ENCODE measurements at places on chromosomes 3 and 15.

DNA sequence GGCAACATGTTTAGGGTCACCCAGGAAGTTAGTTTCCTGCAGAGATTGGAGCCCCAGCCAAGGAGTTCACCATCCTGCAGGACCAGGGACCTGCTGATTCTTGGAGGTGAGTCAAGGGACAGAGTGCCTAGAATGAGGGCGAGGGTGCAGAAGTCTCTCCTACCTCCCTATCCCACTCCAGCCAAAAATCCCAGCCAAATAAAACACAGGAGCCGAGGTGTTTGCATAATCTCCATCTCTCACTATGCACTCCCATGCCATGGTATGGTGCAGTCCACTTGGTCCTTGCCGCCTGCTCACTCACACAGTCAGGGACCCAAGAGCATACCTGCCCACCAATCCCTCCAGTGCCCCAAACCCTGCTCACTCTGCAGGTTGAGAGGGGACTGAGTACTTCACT, 294.2 kb downstream of the UACA start:
- no peak for DNase-seq

DNA sequence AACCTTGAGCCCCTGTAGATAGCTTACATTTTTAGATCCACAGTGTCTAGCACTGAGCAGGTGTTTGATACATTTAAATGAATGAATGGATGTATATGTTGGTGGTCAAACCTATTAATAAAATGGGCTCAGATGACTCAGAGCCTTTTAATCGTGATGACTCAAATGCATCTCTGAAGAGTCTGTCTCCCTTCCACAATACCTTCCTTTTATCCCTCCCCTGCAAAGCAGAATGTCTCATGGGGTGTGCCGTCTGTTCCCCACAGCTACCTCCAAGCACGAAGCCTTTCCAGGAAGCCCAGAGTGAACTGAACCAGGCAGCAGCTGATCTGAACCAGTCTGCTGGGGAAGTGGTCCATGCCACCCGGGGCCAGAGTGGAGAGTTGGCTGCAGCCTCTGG, 303.5 kb upstream of the TPM1 start:
- DNase-seq, result peak; percentile 48

DNA sequence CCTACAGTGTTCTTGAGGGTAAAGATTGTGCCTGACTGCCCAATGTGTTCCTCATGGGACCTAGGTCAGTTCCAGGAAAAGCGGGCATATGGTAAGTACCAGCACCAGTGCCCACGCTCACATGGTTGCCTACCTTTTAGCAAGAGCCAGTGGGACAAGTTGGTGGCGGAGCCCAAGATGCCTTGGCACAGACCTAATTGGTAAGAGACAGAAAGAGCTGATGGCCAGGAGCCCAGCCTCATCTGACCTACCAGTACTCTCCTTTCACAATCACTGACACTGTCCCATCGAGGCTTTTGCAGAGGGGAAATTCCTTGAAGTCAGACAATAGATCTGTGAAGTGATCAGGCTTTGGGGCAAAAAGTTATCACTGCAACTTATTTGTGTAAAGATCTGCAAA, 98.4 kb upstream of the BCL6 start:
- DNase-seq, result no peak

GRCh38 chr15:88987934-88988671, 74.9 kb upstream of the MFGE8 start:
- peak; percentile 55 for DNase-seq

DNA sequence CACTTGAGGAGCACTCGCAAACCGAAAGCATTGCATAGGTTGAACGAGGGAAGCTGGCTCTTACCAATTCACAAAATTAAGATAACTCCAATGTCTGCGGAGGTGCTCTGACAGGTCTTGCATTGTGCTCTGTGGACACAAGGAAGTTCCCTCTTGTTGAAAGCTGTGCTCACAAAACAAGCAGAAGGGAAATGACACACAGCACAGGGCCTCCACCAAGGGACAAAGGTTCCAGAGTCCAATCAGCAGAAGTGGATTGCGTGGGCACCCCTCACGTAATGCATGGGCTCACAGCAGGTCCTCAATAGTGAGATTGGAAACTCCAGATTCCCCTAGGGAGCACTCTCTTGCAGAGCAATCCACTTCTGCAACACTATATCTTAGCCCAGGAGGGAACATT, 89.9 kb downstream of the ATP10A start:
- no peak for DNase-seq

DNA sequence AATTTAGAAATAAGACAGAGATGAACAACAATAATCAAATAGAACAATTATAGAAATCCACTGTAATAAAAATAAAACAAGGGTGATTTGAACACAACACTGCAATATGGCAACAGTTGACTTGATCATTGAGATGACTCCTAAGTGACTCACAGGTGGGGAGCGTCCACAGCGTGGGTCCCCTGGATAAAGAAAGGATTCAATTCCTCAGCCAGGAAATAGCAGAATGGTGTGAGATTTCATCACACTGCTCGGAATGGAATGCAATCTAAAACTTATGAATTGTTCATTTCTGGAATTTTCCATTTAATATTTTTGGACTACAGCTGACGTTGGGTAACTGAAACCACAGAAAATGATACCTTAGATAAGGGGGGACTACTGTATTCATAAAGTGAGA, 82.0 kb downstream of the CNTN3 start:
- DNase-seq, result peak; percentile 71

DNA sequence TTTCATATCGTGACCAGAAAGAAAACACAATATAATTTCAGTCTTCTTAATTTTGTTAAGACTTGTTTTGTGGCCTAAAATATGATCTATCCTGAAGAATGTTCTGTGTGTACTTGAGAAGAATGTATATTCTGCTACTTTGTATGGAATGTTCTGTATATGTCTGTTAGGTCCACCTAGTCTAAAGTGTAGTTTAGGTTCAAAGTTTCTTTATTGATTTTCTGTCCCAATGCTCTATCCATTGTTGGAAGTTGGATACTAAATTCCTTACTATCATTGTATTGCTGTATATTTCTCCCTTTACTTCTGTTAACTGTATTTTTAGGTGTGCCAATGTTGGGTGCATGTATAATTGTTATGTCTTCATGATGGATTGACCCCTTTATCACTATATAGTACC, 21.2 kb downstream of the OR5AC2 start:
- no peak for DNase-seq

DNA sequence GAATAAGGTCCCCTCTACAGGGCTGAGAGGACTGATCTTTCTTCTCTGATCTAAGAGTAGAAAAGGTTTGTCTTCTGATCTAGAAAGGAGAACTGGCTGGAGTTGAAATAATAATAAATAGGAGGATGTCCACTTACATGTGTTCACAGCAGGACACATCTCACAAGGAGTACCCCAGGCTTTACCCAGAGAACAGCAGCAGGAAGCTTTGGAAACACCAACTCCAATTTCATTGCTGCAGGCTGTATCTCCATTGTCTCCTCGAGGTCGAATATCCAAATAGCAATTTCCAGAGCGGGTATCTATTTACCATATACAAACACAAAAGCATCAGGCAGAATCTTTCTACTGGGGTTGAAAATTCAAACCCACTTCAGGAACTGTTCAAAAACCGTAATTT, 136.6 kb downstream of the DUT start:
- no peak for DNase-seq

- no peak for DNase-seq
These were observed 1.1 kb upstream of the CHRNA3 start for GRCh38 chr15:78621810-78622402.

DNA sequence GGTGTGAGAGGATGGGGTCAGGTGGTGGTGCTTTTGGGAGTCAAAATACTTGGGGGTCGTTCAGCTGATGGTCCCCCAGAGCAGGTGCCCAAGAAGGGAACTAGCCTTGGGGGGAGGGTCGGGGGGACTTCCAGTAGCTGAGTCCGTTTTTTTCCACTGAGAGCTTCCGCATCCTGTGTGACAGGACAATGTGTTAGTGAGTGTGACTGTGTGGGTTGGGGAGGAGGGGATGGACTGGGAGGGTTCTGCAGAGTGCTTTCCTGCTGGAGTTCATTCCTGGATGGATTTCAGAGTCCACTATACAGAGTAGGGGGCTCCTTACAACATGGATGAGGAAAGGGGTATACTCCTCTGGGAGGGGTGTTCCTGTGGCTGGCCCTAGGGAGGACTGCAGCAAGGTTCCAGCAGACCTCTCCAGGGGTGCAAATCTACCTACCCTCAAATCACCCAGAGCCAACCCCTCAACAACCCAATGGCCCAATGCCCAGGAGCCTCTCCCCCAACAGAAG, 601 bp upstream of the HYAL2 start:
- DNase-seq, result no peak

- DNase-seq, result peak; percentile 60
These were observed 223.8 kb downstream of the OPA1 start for GRCh38 chr3:193816656-193817311.

GRCh38 chr3:127775398-127776109, 46.8 kb downstream of the MGLL start:
- DNase-seq, result peak; percentile 74

DNA sequence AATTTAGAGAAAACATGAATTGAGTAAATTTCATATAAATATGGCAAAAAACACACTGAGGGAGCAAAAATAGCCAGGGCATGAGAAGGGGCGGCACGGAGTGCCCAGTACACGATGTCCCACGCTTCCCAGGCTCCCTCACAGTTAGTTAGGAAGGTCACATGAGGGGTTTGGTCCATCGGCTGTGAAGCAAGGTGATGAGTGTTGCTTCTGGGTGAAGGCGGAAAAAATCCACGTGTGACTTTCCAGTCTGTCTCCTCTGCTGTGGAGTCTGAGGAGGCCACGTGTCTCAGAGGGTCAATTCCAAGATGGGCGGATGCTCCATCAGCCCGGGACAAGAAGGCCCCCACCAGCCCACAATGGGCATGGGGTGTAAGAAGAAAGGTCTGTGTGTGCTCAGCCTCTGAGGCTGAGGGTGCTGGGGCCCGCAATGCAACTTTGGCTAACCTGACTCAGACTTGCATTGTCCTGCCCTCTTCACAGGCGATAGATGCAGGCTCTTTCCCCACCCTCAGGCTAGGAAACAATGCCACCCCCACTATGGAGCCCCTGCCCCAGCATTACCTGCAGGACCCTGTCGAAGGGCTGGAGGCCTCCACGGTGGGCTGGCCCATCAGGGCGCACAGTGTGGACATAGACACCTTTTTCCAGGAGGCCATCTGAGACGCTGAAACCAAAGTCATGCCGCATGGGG, 45.7 kb downstream of the GRIP2 start:
- no peak for DNase-seq

GRCh38 chr15:83063551-83063950, 3.5 kb downstream of the BTBD1 start:
- DNase-seq, result no peak

DNA sequence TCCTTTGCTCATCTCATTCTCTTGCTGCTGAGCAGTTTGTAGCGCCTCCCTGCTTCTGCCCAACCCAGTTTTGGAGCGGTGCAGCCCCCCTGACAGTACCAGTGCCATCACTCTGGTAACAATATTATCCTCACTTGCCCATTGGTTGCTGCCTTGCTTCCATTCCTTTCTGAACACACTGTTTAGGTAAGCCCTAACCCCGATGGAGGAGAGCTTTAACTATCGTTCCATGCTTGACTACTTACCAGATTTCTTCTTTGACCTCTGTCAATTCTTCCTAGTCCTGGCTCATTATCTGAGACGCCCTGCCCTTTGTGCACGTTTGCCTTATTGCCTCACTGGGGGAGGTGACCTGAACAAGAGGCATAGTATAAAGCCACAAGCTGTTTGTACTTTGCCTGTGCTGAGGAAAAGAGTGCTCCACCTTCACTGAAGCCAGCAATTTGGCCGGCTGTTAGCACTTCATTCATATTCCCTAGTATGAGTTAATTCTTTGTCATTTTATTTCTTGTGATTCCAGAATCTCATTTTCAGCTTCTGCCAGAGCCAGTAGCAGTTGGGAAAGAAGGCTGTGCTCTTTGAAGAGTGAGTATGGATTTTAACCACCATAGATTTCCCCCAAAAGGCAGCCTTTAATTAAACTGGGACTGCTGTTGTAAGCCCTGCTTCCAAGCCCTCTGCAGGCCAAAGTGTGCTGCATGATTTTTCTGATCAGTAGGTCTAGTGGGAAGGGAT, 11.9 kb downstream of the ABHD6 start:
- peak; percentile 11 for DNase-seq

DNA sequence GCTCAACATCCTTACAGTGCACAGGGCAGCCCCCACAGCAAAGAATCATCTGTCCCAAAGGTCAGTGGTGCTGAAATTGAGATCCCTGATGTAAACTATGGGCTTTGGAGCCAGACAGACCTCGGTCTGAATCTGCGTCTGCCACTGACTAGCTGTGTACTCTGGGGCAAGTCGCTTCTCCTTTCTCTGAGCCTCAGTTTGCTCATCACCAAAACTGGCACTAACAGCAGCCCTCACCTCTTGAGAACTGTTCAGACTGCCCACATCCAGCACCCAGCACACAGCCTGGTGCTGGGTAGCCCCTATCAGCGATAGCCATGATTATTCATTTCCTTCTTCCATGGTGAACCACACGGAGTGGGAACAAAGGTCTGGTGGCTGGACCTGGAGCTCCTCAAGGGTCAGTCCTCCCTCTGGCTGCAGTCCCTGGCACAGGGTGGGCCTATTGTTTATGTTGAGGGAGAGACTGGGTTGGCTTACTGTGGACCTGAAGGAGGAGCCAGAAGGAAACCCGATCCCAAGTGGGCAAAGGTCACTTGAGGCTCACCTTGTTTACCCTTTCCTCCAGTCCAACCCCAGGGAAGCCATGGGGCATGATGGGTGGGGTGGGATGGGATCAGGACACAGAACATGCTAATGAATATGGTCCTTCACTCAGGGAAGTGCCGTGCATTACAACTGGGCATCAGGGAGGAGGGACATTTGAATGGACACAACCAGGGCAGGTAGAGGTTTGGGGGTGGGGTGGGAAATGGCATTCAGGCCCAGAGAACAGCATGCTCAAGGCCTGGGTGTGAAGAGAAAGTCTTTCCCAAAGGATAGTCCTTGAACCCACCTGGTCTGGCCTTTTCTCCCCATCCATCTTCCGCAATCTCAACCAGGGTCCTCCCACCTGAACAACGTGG, 1.6 kb upstream of the PRKCD start:
- DNase-seq, result no peak

GRCh38 chr3:177681156-177681555, 483.9 kb upstream of the TBL1XR1 start:
- no peak for DNase-seq

- DNase-seq, result no peak
These were observed 14.4 kb downstream of the RGMA start for GRCh38 chr15:93074599-93074998.

GRCh38 chr3:71874618-71875017, 89.7 kb upstream of the PROK2 start:
- DNase-seq, result no peak
